ENCODE measurements at places on chromosomes 5 and 9. TPM values are rescaled to one million over a fixed set of nuclear protein-coding genes. Genes with fewer than 3 reads are reported as not detected.

Gene RGS7BP
- not detected for total RNA-seq

Gene CCNG1
- 114 TPM for total RNA-seq

GRCh38 chr5:38845526-38846378 lies at the start of gene OSMR:
Gene OSMR (plus strand): TSS chr5:38846012. CDS start chr5:38869045, 23,033 bp downstream.
- peak; percentile 72 for DNase-seq

GRCh38 chr5:94086194-94086593 lies 344.8 kb upstream of the POU5F2 start:
- no peak for DNase-seq

DNA sequence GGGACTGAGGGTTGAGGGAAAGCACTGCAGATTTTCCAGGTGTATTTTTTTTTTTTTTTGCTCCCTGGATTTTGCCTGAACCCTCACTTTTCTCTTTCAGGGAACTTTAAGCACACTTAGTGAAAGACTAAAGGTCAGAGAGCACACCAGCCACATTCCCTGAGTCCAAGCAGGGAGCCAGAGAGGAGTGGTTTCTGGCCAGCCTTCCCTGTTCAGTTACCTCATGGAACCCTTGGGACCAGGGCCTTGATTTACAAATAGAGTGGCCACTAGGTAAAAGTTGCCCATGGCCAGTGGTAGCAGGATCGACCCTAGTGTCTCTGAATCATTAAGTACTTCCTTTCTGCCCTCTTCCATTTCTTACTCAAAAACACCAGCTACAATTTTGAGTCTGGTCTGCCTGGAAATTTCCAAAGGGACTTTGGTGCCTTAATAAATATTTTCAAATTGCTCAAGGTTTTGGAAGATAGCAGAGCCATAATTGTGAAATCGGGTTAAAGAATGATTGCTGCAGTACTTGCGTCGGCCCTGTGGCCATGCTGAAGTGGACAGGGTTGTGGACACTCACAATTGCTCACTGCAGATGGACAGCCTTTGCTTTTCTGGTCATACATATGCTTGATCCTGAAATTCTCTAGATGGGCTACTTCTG lies 14.5 kb downstream of the PALM2AKAP2 start:
- no peak for DNase-seq

DNA sequence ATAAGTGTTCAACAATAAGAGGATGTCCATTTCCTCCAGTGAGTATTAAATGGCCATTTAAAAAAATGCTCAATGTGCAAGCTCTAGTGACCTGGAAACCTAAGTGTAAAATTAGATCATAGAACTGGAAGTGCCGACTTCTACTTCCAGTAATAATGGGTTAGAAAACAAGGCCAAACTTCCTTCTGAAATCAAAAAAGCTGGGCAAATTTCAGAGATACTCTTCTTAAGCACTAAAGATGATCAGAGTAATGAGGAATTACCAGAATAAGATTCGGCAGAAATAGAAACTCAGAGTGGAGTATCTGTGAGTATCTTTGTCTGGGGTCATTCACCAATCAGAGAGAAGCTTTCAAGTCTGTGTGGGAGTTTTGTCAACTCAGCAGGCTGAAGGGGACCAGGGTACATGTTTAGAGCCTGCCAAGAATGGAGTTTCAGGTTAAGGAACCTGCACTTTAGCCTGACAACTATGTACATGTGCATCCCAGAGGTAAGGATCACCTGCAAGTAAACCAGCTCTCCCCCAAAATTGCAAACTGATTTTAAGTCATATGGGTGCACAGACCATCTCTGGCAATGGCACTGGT lies 17.1 kb downstream of the FCN2 start:
- DNase-seq, result no peak

Data from activated CD4-positive, alpha-beta T cell treated with anti-CD3 and anti-CD28 coated beads for 36 hours (primary cell).